ENCODE measurements at places on chromosomes 16 and 17.
A peak's percentile ranks its signal among the peaks of the same experiment; 100 is the strongest.

- no peak for DNase-seq
Observed at GRCh38 chr16:50679266-50679665, 1.8 kb downstream of the SNX20 start.

GRCh38 chr16:57997528-57998265 is 2.8 kb downstream of the ZNF319 start:
- no peak for DNase-seq

DNA sequence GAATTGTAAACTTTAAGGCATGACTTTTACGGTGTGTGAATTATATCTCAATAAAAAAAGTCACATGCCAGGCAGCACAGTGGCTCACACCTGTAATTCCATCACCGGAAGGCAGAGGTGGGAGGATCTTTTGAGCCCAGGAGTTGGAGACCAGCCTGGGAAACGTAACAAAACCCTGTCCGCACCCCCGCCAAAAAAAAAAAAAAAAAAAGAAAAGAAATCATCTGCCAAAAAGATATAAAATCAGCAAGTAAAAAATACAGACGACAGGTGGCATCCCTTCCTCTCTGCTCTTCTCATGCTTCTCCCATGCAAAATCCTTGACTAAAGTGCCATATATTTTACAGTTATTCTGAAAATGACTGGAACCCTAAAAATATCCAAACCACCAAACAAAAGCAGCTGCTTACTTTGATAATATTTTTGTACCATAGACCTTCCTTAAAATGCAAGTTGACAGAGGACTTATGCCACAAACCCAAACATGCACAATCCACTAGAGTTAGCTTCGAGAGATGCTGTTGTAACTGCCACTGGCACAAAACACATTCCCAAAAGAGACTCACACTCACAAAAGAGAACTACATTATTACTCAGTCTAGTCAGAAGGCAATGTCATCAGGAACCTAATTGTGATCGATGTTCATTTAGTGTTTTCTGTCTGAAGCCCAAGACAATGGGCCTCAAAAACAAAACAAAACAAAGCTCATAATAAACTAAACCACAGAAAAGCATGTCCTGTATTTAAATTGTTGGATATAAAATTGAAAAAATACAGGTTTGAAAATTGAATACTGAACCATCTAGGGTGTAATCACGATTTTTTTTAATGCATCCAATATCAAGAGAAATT is 2.4 kb downstream of the CRLF3 start:
- no peak for DNase-seq

DNA sequence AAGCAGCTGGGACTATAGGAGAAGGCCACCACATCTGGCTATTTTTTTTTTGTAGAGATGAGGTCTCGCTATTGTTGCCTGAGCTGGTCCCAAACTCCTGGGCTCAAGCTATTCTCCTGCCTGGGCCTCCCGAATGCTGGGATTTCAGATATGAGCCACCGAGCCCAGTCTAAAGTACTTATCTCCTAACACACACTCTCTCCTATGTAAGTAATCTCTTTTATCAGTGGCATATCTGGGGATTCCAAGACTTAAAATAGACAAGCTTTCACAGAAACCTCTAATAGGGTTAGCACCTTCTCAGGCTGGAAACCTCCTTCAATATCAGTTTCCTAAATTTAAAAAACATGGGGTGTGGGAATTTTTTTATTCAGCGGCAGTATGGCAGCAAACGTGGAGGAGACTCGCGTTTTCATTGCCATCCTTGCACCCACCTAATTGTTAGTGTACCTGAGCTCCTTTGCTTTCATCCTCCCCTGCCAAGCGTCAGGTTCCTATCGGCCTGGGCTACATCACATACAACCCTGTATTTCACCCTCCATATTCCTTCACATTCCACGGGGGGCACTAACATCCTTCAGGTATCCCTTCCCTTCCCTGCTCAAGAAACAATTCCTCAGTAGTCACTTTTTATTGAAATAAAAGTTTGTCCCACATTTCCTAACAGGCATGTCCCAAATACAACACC is 1.1 kb downstream of the EZH1 start:
- no peak for DNase-seq

- DNase-seq, result no peak
Observed at GRCh38 chr17:68011199-68011665, 15.0 kb upstream of the C17orf58 start.

DNA sequence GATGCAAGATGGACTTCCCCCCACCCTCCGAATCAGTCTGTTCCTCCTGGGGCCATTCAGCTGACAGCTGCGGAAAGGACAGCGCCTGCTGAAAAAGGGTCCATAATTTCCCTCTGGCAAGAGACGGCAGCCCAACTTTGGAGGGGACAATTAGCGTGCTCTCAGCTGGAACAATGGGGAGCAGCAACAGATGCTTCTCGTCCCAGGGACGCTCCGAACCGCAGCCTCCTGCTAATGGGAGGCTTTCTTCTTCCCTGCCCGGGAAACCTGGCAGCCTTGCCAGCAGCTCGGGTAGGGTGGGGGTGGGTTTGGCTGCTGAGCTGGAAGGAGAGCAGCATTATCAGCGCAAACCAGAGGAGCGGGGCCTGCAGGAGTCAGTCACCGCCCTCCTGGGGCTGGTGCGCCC is 500.0 kb upstream of the SALL1 start:
- no peak for DNase-seq

- no peak for DNase-seq
Observed at GRCh38 chr17:57855391-57856035, 5.7 kb upstream of the MRPS23 start.

- DNase-seq, result no peak
Observed at GRCh38 chr16:51343411-51343810, 192.3 kb upstream of the SALL1 start.

DNA sequence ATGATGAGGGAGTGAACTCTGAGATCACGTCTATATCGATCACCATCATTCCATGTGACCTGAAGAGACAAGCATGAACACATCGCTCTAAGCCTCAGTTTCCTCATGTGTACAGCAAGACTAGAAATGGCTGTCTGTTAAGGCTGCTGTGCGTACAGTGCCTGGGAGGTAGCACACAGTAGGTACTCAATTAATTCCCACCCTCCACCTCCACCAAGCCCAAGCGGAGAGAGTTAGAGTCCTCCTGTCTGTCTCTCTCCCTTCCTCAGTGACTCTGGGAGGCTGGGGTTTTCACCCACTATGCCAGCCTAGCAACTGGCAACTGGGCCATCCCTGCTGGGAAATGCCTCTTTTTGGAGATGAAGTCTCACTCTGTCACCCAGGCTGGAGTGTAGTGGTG is 318.3 kb upstream of the CCL2 start:
- no peak for DNase-seq

DNA sequence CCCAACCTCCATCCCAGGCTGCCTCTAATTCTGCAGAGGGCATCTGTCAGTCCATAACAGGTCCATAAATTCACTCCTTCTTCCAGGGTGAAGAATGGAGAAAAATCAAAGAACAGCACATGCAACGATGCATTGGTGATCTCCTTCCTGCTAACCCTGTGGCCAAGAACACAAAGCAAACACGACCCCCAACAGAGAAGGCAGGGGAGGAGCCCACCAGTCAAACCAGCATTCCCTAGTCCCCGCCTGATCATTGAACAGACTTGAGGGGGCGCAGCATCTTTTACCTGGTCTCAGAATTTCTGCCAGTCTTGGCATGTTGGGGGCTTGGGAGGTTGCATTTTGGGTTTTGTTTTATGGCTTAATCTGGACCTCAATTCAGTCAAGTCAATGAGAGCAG is 476.0 kb downstream of the SLC39A11 start:
- no peak for DNase-seq

DNA sequence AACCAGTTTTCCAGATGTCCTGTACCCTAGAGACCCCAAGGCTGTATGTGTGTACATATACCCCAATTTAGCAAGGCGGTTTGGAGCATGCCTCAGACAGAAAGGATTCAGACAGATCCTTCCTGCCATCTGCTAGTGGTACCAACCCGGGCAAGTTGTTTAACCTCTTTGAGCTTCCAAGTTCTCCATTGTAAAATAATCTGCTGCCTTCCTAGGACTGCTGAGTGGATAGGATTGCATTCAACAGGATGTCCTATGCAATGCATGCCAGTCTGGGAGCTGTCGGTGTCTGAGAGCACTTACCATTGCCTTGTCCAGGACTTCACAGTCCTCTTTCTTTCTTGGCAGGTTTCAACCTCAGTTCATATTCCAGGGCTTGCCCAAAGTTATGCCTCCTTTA is 1.9 kb downstream of the CDH13 start:
- DNase-seq, result no peak

GRCh38 chr16:85520853-85521521 is 92.1 kb upstream of the GSE1 start:
- no peak for DNase-seq

- no peak for DNase-seq
Observed at GRCh38 chr17:2511138-2511461, 588 bp downstream of the METTL16 start.

DNA sequence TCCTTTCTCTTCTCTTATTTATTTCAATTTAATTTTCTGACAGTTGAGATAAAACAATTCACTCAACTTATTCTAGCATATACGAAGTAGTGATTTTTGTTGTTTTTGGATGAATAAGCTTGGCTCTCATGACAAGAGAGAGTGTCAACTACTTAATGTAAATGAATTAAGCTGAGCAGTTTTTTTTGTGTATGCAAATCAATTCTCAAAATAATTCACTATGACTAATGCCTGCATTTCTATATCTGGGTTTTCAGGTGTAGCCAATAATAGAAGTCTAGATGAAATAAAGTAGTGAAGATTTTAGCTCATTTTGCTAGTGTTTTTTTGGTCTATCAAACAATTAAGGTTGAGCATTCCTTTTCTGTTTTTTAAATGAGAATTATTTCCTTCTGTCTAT is 1354.0 kb downstream of the CDH8 start:
- DNase-seq, result no peak

- peak; percentile 11 for DNase-seq
Observed at GRCh38 chr16:10616756-10617640, 36.6 kb upstream of the EMP2 start.

Measured in pons (tissue), 1 donor.